Activated CD8-positive, alpha-beta memory T cell treated with anti-CD3 and anti-CD28 coated beads, Interleukin-2, amount 50 U/mL, for 48 hours (primary cell): ENCODE measurements at places on chromosomes 12 and 14.

- peak; percentile 63 for DNase-seq
Observed at GRCh38 chr12:49019443-49020324, 1.1 kb upstream of the PRKAG1 start.

GRCh38 chr14:101246894-101247841 is 314.1 kb upstream of the DIO3 start:
- no peak for DNase-seq

DNA sequence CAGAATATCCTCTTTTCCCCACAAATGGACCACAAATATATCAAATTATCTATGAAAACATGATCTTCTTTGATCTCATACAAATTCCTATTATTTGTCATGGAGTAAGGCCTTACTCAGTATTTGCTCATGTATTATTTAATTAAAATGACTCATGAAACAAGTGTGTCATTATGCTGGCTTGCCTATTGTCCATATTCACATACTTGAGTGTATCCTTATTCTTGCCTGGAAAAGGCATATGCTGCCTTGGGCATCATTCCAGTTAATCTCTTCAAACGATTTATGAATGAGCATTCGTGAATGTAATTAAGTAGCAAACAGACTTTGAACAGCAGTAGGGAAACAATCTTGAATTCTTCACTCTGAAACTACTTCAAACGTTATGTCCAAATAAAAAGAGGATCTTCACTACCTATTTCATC is 22.6 kb upstream of the SNRPF start:
- DNase-seq, result no peak

DNA sequence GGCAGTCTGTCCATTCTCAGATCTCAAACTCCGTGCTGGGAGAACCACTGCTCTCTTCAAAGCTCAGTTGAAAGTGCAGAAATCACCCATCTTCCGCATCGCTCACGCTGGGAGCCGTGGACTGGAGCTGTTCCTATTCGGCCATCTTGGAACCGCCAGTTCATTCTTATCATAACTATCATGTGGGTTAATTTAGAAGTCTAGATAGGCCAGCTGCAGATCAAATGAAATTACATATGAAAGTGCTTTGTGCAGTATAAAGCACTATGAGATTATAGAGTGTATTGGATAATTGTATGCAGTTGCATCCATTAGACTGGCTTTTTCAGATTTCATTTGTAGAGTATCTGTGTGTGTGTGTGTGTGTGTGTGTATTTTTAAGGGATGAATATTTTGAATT is 57.8 kb downstream of the PRORP start:
- no peak for DNase-seq

GRCh38 chr12:104137001-104137901 is 759 bp downstream of the NFYB start:
- peak; percentile 78 for DNase-seq

DNA sequence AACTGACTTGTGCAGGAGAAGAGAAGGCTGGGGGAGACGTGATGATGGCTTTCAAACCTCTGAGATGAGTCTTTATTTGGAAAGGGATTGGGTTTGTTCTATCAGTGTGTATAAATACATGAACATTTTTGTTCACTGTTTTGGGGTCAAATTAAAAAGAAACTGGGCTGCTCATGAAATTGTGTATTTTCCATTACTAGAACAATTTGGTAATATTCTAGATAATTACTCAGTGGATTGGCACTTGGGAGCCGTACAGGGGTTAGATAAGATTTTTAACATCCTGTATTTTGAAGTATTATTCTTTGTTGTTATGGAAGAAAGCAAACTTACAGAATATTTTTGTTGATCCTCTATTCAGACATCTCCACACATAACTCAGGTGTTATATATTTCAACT is 340.6 kb downstream of the PRKD1 start:
- DNase-seq, result no peak

GRCh38 chr12:27276275-27276674 is 32.2 kb downstream of the STK38L start:
- no peak for DNase-seq

GRCh38 chr12:38138225-38139221 is 178.1 kb upstream of the ALG10B start:
- DNase-seq, result peak; percentile 86

GRCh38 chr12:26699237-26699636 is 133.8 kb downstream of the ITPR2 start:
- no peak for DNase-seq

- DNase-seq, result no peak
Observed at GRCh38 chr12:93219947-93220346, 157.8 kb upstream of the NUDT4 start.

GRCh38 chr12:53990311-53991076 is 5.5 kb downstream of the HOXC10 start:
- DNase-seq, result no peak

GRCh38 chr12:20184514-20184913 is 183.8 kb upstream of the PDE3A start:
- DNase-seq, result no peak

- DNase-seq, result no peak
Observed at GRCh38 chr12:106292339-106292738, 10.2 kb upstream of the TCP11L2 start.

- no peak for DNase-seq
Observed at GRCh38 chr12:16346958-16347357, 487 bp upstream of the MGST1 start.

- no peak for DNase-seq
Observed at GRCh38 chr14:72745546-72745945, 148.4 kb downstream of the DPF3 start.
